ENCODE measurements at places on chromosomes 4 and X.

DNA sequence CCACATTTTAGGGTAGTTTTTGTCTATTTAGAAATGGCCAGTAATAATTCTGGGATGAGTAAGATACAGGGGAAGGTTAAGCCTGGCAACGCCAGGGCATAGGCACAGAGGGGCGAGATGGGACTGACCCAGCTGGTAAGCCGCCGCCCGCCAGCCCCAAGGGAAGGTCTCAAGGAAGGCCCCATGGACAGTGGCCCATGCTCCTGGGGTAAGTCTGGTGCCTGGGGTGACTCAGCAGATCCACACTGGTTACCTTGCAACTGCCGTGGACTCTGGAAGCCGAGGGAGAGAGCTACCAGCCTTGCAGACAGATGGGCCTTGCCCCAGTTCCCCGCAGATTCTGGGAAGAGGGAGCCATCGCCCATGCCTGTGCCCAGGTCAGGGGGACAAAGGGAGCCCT, 179.4 kb downstream of the AFAP1 start:
- no peak for DNase-seq

GRCh38 chrX:154791467-154791866, 13.8 kb downstream of the MPP1 start:
- no peak for DNase-seq

DNA sequence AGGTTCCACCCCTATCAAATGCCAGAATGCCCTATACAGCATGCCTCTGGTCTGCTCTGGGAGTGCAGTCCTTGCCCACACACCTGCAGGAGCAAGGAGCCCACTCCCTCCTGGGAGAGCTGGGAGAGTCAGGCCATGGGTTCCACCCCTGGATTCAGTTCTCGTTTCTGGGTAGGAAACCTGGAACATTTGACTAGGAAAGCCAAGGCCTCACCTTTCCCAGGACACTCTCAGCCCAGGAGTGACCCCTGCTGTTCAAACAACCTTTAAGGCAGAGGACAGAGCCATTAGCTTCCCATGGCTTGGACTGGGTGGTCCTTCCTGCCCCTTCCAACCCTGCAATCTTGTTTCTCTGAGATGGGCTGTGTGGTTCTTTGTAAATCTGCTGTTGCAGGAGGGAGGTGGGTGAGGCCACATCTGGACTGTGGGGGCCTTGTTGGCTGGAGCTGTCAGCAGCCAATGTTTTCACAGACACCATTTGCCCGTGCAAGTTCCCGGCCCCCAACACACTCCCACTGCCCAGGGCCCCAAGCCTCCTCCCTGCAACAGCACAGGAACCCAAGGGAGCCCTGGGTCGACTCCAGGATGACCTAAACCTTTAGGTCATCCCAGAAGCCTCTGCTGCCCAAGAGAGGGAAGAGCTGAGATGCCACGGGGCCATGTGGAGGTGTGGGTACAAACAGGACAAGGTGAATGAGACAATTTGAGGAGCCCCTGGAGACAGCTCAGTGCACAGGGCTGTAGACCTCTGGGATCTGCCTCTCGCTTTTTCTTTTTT, 104.4 kb downstream of the PJA1 start:
- no peak for DNase-seq

GRCh38 chr4:10521424-10521823, 64.2 kb upstream of the ZNF518B start:
- no peak for DNase-seq

DNA sequence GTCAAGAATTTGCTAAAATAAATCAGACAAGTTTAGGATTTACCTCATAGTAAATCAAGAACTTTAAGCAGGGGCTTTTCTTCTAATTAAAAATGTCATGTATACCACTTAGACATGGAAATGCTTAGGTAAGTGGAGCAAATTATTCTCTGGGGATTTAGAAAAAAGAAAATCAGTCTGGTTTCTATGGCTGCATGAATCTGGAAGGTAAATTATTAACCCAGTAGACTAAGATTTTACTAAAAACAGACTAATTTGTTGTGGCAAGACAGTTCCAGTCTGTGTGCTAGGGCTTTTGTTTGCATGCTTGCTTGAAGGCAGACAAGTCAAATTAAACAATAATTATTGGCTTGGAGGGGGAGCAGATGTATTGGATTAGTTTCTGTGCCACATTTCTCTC, 140.6 kb downstream of the TBL1X start:
- DNase-seq: no peak

- no peak for DNase-seq
Measured at GRCh38 chrX:154032653-154033052, 13.0 kb upstream of the IRAK1 start.

DNA sequence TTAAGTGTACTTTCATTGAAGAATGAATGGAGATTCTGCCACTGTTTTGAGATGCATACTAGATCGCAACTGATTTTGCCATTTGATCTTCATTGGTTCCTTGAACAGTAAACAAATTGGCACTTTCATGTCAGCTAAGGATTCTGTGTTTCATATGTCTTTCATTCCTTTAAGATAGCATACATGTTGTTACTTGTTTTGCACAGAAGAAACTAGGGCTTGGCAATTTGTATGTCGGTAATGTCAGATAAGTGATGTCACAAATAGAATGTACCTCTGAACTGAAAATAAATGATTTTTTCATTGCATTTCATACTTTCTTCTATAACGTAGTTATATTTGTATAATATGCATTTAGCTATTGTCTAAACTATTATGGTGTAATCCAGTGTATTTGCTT, 73.2 kb upstream of the TENM3 start:
- DNase-seq: no peak

DNA sequence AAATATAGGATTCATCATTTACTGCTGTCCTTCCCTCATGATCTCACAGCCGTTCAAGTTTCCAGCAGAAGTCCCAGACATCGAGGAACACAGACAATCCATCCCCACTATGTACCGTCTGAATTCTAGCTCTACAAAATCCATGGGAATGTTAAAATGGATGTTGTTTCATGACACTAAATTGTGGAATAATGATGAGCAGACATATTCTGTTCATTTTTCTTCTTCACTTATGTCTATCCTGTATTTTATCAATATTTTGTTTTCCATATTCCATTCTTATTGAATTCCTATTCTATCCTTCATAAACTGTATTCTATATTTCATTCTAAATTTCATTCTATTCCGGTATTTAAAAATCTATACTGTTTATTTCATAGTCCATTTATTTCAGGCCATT, 71.8 kb downstream of the NUDT10 start:
- no peak for DNase-seq

- no peak for DNase-seq
Measured at GRCh38 chrX:106479920-106480319, 131.9 kb upstream of the RADX start.

Measured in activated CD4-positive, alpha-beta T cell treated with anti-CD3 and anti-CD28 coated beads for 24 hours (primary cell).